ENCODE measurements at places on chromosomes 13 and 19. TPM values are rescaled to one million over a fixed set of nuclear protein-coding genes. Genes with fewer than 3 reads are reported as not detected.

Gene VSIG10L
- 2.4 TPM for total RNA-seq

Gene ZNF492
- total RNA-seq, result 0.29 TPM

Gene GRIN3B
- 0.16 TPM for total RNA-seq

Gene APC2
- 0.10 TPM for total RNA-seq

Gene KLK10
- not detected for total RNA-seq

Gene CCL25
- total RNA-seq, result not detected

Gene THSD8
- 2.1 TPM for total RNA-seq

Gene F10
- total RNA-seq, result 6.6 TPM

Gene LYL1
- 11.5 TPM for total RNA-seq

Gene MYH14
- 26.4 TPM for total RNA-seq

Gene C13orf42
- not detected for total RNA-seq

Gene UBXN6
- total RNA-seq, result 119 TPM

Gene CALR3
- total RNA-seq, result not detected

Gene LRFN3
- total RNA-seq, result 11.5 TPM

Gene PSG1
- not detected for total RNA-seq

Gene CYP2A7
- total RNA-seq, result not detected

Gene OR7D2
- total RNA-seq, result not detected

Gene CRB3
- total RNA-seq, result not detected

Gene TLE6
- 0.93 TPM for total RNA-seq

Gene ZNF665
- 2.5 TPM for total RNA-seq

Gene PSG3
- not detected for total RNA-seq

Gene ZNF708
- total RNA-seq, result 11.0 TPM

Gene DACH1
- total RNA-seq, result 2.3 TPM

Gene NLRP9
- total RNA-seq, result not detected

Gene NCR1
- 0.51 TPM for total RNA-seq

Gene SIGLEC14
- total RNA-seq, result 12.5 TPM

Gene DOHH
- total RNA-seq, result 10.5 TPM

Gene PSG7
- not detected for total RNA-seq

Gene ADGRE1
- 2.4 TPM for total RNA-seq

Gene SMIM24
- total RNA-seq, result 0.42 TPM

Gene GSX1
- not detected for total RNA-seq
